ENCODE measurements at places on chromosomes 4 and X. TPM values are rescaled to one million over a fixed set of nuclear protein-coding genes. Genes with fewer than 3 reads are reported as not detected.

DNA sequence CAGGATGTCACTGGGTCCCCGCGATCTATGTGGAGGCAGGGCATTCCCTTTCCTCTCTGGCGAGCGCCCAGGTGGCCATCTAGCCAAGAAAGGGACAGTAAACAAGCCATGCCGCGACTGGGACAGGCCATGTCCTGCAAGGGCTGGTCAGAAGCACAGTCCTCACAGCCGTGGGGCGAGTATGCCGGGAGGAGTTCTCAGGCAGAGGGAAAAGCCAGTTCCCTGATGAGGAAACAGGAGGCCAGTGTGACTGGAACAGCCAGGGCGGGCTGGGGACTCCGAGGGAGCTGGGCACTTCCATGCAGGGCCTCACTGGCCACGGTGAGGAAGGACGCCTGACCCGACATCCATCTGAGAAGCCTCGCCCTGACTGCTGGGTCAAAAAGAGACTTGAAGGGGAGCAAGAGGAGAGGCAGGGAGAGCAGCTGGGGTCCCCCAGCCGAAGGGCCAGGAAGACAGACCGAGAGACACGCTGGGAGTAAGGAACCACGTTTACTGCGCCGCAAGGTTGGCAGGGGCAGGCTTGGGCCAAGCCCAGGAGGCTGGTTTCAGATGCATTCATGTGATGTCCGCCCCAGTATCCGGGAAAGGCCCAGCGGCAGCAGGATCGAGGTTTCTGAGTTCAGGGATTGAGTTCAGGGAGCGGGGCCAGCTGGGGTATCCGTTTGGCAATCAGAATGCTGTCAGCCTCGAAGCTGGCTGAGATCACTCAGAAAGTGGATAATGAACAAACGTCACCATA lies 15.0 kb downstream of the CFAP99 start:
- no peak for DNase-seq

Gene SH3RF1
- 30.3 TPM for total RNA-seq

Gene MAGEC2
- not detected for total RNA-seq

DNA sequence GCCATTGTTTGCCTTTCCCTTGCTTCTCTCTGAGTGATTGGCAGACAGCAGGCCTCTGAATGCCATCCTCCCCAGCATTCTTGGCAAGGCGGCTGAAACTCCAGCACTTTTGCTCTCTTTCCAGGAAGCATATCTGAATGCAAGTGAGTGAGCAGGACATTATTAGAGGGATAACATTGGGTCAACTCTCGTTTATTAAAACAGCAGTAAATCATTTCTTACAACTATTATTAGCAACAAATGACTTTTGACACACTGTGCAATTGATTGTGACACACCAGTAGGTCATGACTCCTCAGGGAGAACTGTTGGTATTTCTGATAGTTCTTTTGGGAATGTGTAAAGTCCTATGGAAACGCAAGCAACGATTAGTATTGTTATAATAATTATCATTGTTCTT lies 103.8 kb downstream of the EFNB1 start:
- DNase-seq, result no peak

DNA sequence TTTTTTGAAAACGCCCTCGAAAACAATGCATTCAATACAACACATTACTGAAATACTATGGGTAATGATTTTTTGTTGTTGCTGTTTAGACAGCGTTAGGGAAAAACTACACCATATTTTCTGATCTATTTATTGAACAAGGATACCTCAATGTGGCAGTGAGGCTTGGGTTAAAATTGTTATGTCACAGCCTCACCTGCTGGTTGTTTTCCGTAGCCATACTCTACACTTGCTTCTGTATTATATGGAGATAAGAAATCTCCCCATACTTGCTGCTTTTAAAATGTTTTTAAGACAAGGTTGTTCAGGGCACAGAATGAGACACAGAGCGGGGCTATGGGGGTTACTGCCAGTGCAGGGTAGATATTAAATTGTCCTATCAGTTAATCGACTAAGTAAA lies 221.6 kb upstream of the FTHL17 start:
- DNase-seq, result no peak

- no peak for DNase-seq
Observed at GRCh38 chr4:37951461-37952352, 8.5 kb upstream of the PTTG2 start.

- DNase-seq, result no peak
Observed at GRCh38 chr4:187010052-187010451, 286.4 kb upstream of the FAT1 start.

Gene ENPEP
- 13.9 TPM for total RNA-seq

Gene NDP
- not detected for total RNA-seq

DNA sequence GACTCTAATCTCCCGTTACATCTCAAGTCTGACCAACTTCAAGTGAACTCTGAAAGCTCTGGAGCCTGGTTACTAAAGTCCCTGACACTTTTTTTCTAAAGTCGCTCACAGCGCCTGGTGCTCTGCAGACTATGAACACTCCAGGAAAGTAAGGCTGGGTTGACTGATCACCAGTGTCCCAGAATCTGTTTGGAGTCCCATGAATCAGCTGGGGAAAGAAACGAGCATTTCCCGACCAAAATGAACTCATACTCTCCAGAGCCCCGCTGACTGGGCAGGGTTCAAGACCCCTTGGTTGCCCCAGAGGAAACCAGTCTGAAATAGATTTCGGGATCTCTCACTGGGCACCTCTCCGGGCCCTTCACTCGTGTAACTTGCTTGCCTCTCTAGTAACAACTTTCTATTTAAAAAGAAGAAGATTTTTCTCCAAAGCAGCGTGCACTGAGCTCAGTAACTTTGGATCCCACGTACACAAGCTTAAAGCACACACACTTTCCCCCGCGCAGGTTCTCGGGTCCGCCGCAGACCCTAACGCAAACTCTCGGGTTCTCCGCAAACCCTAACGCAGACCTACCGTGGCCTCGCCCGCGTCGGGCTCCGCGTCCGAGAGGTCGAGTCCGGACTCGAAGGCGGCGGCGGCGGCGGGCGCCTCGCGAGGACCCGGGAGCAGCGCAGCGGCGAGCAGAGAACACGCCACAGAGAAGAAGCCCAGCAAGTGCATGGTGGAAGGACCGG lies 964 bp downstream of the VEGFC start:
- DNase-seq, result no peak

DNA sequence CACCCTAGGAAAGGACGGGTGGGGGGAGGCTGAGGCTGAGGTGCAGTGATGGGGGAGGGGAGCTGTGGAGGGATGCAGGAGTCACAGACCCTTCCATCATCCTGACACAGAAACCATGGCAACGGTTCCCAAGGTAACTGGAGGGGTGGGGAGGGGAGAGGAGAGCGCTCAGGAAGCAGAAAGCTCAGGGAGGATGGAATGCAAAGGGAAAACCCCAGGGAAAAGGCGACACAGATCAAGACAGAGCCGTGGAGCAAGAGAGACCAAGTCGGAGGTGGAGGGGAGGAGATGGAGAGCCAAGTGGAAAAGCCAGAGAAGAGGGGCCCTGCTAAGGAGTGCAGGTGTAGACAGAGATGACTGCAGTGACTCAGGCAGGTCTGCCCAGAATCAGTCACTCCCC lies 14.5 kb downstream of the L1CAM start:
- no peak for DNase-seq

Measured in mesenteric fat pad (tissue), 1 donor.